Esophagus squamous epithelium (tissue), 5 donors: ENCODE measurements at places on chromosomes 7 and 10.

GRCh38 chr10:97075421-97075820 is 110.3 kb downstream of the SLIT1 start:
- no peak for DNase-seq

- DNase-seq = no peak
Measured at GRCh38 chr10:77636282-77636966, 1.2 kb downstream of the KCNMA1 start.

DNA sequence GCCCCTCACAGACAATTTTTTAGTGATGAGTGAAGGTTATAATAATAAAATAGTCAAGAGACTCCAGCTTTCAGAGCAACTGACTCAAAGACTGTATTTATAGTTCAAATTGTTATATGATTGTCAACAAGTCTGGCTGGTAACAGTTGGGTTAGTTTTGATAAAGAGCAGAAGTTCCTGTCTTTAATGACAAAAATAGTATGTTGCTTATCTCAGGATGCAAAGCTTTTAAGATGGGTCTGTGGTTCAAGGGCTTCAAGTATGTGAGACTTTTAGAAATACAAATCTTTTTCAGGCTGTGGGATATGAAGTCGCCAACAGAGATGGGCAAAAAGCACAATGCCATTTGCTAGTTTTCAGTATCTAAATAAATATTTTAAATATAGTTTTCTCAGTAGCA is 118.4 kb downstream of the ABCA13 start:
- no peak for DNase-seq

GRCh38 chr10:73872190-73872710 is 2.1 kb downstream of the CAMK2G start:
- no peak for DNase-seq

DNA sequence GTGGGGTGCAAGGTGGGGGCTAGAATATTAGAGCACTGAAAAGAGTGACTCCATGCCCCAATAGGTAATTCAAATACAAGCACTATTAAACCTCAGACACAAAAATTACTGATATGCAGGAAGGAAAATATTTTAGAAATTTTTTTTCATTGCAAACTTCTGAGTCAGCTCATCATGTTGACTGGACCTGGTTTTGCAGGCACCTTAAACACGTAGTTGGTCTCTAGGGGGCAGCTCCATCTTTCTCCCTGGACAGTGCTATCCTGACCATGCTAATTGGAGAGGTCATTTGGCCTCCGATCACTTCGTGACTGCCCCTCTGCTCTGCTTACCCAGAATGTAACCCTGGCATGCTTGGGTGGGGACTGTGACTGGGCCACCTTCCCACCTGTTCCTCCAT is 368.4 kb upstream of the MKI67 start:
- DNase-seq = no peak

- no peak for DNase-seq
Measured at GRCh38 chr10:1548596-1548995, 188.7 kb downstream of the ADARB2 start.

DNA sequence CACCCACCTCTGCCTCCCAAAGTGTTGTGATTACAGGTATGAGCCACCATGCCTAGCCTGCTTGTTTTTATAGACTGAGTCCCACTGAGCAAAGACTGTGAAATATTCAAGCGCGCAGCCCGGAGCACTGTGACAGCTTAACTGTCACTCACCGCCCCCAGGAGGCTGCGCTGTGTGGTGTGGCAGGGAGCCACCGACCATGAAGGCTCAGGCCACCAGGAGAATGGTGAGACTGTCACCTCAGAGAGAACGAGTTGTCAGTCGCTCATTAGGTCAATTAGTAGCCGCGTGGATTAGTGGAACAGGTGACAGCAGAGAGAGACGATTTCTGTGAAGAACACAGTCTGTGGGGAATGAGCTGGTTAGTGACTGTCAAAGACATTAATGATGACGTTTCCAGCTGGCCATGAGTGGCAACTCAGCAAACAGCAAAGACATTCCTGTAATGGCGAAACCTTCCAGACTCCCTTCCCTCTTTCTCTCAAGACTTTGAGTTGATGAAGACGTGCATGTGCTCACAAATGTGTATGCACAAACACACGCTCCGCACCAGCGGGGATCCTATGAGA is 64.5 kb downstream of the CYCS start:
- no peak for DNase-seq

GRCh38 chr7:109663806-109664205 is 1094.1 kb downstream of the DNAJB9 start:
- no peak for DNase-seq
